ENCODE measurements at places on chromosomes 7 and 10. TPM values are rescaled to one million over a fixed set of nuclear protein-coding genes. Genes with fewer than 3 reads are reported as not detected.

DNA sequence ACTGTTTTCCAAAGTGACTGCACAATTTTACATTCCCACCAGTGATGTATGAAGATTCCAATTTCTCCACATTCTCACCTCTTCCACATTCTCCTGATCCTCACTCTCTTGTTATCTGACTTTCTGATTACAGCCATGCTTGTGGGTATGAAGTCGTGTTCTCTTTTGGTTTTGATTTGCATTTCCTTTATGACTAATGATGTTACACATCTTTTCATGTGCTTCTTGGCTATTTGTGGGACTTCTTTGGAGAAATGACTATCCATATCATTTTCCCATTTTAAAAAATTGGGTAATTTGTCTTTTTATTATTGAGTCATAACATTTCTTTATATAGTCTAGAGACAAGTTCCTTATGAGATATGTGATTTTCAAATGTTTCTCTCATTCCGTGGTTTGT, 10.5 kb upstream of the GIMAP8 start:
- DNase-seq: no peak

GRCh38 chr7:158519633-158520174, 67.9 kb downstream of the PTPRN2 start:
- DNase-seq: no peak

- no peak for DNase-seq
Observed at GRCh38 chr10:87625661-87626060, 34.0 kb upstream of the PAPSS2 start.

FGL2 gene
- 0.20 TPM for total RNA-seq

HMX3 gene
- not detected for total RNA-seq

HGF gene
- total RNA-seq: 0.20 TPM

IGFBP1 gene
- total RNA-seq: 0.20 TPM

- DNase-seq: no peak
Observed at GRCh38 chr10:4617589-4617988, 208.4 kb upstream of the AKR1E2 start.

DNA sequence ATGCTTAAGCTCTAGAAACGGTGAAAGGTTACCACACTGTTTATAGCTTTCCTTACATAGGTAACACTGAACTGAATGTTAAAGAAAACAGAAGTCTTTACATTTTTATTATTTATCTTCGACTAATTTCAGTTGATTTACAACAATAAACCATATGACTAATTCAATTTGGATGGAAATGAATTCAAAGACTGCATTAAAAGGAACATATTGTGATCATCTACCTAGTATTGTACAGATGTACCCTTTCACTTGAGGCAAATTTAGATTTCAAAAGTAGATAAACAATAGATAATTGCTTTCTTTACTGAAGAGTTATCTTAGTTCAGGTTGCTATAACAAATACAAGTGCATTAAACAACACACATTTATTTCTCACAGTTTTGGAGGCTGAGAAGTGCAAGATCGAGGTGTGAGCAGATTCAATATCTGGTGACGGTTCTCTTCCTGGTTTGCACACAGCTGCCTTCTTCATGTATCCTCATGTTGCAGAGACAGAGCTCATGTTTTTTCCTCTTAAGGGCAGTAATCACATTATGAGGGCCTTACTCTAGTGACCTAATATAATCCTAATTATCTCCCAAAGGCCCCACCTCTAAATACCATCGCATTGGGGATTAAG, 15.0 kb upstream of the ARMC3 start:
- no peak for DNase-seq

- peak; percentile 38 for DNase-seq
Observed at GRCh38 chr10:3067118-3067858, at the start of gene PFKP. TSS of gene PFKP (plus strand) at chr10:3067548. CDS start at chr10:3067596, 48 bp downstream.

GRCh38 chr10:62306663-62307062, 38.0 kb upstream of the RTKN2 start:
- peak; percentile 20 for DNase-seq

MCM10 gene
- total RNA-seq: 2.4 TPM

PLXNA4 gene
- 6.9 TPM for total RNA-seq

DNA sequence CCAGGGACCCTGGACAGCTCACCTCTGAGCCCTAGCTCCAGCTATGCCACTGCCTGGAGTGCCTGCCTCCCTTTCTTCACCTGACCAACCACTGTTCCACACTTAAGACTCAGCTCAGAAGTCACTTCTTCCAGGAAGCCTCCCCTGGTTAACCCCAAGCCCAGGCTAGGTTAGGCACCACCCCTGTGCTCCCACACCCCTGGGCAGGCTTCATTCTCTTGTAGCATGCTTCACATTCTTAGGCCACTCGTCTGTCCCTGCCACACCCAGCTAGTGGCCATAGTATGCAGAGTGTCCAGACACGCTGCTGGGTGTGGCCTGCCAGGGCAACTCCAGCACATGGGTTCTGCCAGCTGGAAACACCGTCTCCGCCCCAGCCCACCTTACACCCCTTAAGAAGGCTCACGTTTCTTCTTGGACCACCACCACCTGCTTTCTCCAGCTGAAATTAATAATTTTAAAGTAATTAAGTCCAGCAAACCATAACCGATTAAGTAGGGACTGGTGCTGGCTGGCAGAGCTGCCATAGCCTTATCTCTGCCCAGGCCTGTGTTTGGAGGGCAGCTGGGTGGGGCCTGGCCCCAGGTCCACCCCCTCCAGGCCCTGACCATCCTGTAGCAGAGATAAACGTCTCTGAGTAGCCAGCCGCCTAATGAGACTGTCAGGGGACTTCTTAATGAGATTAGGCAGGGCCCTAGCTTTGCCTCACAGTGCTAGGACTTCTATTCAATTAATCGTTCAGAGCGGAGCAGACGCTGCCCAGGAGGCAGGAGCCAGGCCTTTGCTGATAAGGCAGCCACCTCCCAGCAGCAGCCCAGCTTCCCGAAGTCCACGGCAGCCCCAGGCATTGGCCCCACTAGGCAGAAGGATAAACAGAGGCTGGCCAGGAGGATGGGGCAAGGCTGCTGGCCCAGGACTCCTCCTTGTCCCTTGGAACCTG, 20.5 kb downstream of the GRID1 start:
- no peak for DNase-seq

DNA sequence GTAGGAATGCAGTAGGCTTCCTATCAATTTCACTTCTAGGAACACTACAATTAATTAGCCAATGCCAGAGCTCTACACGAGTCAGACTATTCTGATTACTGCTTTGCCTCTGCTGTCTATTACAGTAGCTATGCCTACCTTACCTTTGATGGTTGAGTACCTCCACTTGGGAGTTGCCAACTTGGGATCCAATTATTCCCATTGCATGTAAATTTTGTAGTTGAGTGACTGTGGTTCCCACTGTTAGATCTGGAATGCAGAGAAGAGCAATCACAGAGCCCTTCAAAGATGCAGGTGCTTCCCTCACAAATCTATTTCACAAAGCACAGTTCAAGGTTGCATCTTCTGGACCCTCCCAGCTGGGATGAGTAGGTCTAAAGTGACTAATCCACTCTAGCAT, 62.9 kb upstream of the AASS start:
- DNase-seq: no peak

DNA sequence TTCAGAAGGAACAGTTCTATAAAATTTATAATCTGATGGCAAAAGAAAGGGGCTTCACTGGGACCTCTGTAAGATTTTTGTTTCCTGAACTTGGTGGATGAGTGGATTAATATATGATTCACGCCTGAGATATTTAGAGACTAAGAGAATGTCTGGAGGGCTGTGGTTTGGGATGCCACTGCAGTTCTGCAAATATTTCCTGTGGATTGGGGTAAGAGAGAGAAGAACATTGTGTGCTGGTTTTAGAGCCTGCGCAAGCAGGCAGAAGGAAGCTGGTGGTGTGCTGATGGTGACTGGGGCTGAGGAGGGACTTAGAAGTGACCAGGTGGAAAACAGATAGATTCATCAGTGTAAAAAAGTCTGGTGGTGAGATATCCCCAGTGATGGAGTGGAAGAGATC, 87.0 kb downstream of the SUGCT start:
- peak; percentile 77 for DNase-seq

DNA sequence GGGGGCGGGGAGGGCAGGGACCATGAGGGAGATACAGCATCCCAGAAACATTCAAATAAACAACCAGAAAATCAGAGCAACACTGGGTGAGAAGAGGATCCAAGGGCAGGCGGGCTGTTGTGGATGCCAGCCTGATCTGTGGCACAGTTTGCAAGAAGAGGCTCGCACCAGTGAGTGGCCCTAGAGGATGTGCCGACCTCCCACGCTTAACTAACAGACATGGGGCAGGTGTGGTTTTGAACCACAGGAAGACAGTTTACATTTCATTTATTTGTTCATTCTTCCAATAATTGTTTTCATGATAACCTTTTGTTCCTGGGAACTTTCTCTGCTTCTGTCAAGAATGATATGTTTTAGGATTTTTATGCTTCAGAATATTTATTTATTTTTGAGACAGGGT, 115.6 kb downstream of the ZNF248 start:
- no peak for DNase-seq

GIMAP5 gene
- 435 TPM for total RNA-seq

GRCh38 chr10:69847458-69847857, 45.8 kb downstream of the COL13A1 start:
- no peak for DNase-seq

GRCh38 chr7:70257921-70258320, 659.6 kb downstream of the AUTS2 start:
- no peak for DNase-seq

GRCh38 chr7:29482056-29482455, 81.6 kb upstream of the PRR15 start:
- no peak for DNase-seq

- DNase-seq: no peak
Observed at GRCh38 chr7:71480791-71481190, 348.8 kb downstream of the GALNT17 start.

DNA sequence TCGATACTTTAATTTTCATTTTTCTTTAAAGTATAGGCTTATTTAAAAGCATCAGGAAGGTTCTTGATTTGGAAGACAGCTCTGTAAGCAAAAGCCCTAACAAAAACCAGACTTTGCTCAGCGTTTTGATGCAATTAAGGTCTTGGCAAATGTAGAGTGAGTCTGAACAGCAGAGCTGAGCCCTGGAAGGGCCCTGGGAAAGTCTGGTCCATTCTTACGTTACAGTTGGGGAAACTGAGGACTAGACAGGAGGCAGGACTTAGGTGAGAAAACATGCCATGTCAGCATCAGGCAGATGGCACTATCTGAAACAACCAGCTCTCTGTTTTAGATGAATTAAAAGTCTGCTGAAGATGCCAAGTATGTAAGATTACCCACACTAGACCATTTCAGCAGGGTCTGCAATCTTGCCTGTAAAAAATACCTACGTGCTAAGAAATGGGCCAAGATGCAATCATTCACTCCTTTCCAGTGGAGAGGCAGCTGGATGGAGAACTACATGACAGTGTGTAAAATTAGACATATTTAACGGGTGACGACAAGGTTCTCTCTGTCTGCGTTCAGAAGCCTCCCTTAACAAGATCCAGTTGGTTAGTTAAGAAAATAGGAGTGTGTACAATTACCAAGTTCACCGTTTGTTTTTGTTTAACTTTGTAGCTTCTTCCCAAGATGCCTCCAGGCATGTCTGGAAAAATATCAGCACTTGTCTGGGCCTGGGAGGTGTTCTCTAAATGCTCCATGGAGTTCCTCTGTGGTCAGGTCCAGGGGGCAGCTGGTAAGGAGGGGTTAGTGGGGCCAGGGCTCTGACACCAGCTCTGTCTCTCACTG, 502.3 kb upstream of the ZMIZ1 start:
- DNase-seq: no peak

- peak; percentile 58 for DNase-seq
Observed at GRCh38 chr7:157389951-157390730, 53.3 kb downstream of the DNAJB6 start.

DNA sequence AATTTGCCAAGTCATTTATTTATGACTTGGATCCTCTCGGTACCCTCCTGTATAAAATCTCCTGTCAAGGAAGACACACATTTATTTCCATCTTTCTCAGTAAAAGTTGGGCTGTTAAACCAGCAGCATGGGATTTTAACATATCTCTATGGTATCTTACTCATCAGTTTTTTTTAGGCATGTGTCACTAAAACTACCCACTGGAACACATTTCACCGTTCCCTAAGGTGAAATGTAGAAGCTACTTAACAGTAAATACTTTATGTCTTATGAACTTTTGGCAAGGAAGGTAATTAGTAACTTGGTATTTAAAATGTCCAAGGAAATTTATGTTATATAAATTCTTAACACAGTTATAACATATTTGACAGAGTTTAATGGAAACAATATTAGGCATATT, 152.5 kb upstream of the HDAC9 start:
- no peak for DNase-seq

DNA sequence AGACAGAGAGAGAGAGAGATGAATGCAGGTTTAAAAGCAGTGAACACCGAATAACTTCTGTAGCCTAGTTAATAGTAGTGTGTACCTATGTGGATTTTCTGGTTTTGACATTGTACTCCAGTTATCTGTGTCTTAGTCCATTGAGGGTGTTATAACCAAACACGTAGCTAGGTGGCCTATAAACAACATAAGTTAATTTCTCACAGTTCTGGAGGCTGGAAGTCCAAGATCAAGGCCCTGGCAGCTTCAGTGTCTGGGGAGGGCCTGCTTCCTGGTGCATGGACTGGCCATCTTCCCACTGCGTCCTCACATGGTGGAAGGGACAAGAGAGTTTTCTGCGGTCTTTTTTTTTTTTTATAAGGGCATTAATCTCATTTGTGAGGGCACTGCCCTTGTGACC, 23.5 kb downstream of the AOC1 start:
- no peak for DNase-seq

GRCh38 chr7:25684360-25684759, 456.1 kb upstream of the NPVF start:
- DNase-seq: no peak

CC2D2B gene
- total RNA-seq: not detected

Measured in lung microvascular endothelial cell (primary cell).